GM23248 (cell line): ENCODE measurements at places on chromosomes 2 and 18. TPM values are rescaled to one million over a fixed set of nuclear protein-coding genes. Genes with fewer than 3 reads are reported as not detected.

CRYGD gene
- not detected in 2 replicates for total RNA-seq

CMPK2 gene
- 0.13 TPM in 1 of 2 replicates, not detected in the other for total RNA-seq

IL36B gene
- total RNA-seq: not detected in 2 replicates

FOXI3 gene
- total RNA-seq: not detected in 2 replicates

GRCh38 chr2:169734169-169734847, 676 bp downstream of the KLHL23 start:
- DNase-seq: peak; percentile 53
- no peaks in the 10 kb centered on the region for H3K27me3 ChIP-seq
- H3K27ac ChIP-seq: no peak overlapping the region

- H3K36me3 ChIP-seq: 0 out of 2 replicates have a peak, but pooled peaks cover 5% of the 10 kb centered on the region
- H3K27ac ChIP-seq: peak overlapping the region; percentile 57
- H3K27me3 ChIP-seq: no peaks in the 10 kb centered on the region
- peaks cover 24% of the 10 kb centered on the region; the same call in 1 of the 2 replicates for H3K4me1 ChIP-seq
- peak overlapping the region; percentile 96 for H3K4me3 ChIP-seq
- DNase-seq: peak; percentile 75
Observed at GRCh38 chr2:85353876-85354285, 447 bp downstream of the RETSAT start.

DNA sequence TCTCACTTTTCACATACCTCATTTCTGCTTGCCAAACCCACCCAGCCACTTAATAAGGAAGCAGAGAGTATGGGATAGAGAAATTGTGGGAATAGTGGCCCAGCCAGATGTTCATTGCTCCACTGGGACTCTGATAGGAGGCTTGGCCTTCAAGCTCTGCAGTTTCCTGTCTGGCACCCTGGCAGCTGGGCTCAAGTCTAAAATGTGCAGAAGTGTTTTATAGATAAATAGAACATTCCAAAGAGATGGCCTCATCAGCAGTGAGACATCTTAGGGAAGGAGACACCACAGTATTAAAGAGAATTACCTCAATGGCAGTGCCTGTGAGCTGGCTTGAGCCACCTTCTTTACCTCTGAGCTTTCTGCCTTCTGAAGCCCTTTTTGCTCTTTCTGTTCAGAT, 24.7 kb downstream of the COPS7B start:
- H3K27ac ChIP-seq: peak overlapping the region; percentile 28
- no peak overlapping the region for H3K4me3 ChIP-seq
- peaks cover 3% of the 10 kb centered on the region; the same call in 1 of the 2 replicates for H3K36me3 ChIP-seq
- H3K27me3 ChIP-seq: no peaks in the 10 kb centered on the region
- DNase-seq: peak; percentile 80
- peaks cover 14% of the 10 kb centered on the region for H3K4me1 ChIP-seq

GRCh38 chr18:40006634-40007033, 1948.4 kb upstream of the PIK3C3 start:
- no peaks in the 10 kb centered on the region for H3K4me1 ChIP-seq
- H3K4me3 ChIP-seq: no peak overlapping the region
- H3K27ac ChIP-seq: no peak overlapping the region
- no peaks in the 10 kb centered on the region for H3K36me3 ChIP-seq
